Spinal cord (tissue), 10 donors: ENCODE measurements at places on chromosomes 5 and 9. TPM values are rescaled to one million over a fixed set of nuclear protein-coding genes. Genes with fewer than 3 reads are reported as not detected.

The TMEM232 gene
- 11.3 TPM for polyA plus RNA-seq

The PPIP5K2 gene
- 89.6 TPM for polyA plus RNA-seq

The DMGDH gene
- polyA plus RNA-seq = 3.7 TPM

The GNA14 gene
- 3.3 TPM for polyA plus RNA-seq

The VLDLR gene
- 32.7 TPM for polyA plus RNA-seq

The GPR21 gene
- 1.2 TPM for polyA plus RNA-seq

DNA sequence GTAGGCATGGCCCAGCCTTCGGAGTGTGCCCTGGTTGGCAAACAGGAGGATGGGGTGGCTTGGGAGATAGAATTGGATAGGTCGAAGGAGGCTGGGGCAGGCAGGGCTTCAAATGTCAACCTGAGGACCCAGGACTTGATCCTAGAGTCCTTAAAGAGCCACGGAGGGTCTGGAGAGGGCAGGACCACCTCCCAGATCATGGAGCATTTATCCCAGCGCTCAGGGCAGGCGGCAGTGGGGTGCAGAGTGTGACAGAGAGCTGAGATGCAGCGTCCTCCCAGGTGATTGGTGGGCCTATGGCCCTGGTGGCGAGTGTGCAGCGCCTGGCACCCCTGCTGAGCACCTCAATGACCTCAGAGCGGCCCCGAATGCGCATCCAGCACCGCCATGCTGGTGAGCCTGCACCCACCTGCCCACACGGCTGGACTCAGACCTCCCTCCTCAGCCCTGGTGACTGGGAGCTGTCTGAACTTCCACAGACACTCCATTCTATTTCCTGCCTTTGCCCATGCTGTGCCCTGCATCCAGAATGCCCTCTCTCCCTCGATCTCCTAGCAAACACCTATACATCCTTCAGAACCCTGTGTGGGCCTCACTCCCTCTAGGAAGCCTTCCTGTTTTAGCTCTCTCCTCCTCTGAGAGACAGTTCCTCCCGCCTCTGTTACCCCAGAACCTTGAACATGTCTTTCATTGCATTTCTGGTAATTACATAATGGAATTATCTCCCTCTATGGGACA, 6.3 kb downstream of the ADGRD2 start:
- H3K27me3 ChIP-seq = peaks cover 25% of the 10 kb centered on the region
- no peak overlapping the region for H3K4me3 ChIP-seq
- no peak for DNase-seq

GRCh38 chr9:36325081-36325828, 67.0 kb upstream of the GNE start:
- no peaks in the 10 kb centered on the region for H3K27me3 ChIP-seq
- H3K4me3 ChIP-seq = no peak overlapping the region
- H3K27ac ChIP-seq = no peak overlapping the region
- H3K36me3 ChIP-seq = no peaks in the 10 kb centered on the region
- peaks cover 7% of the 10 kb centered on the region for H3K4me1 ChIP-seq

DNA sequence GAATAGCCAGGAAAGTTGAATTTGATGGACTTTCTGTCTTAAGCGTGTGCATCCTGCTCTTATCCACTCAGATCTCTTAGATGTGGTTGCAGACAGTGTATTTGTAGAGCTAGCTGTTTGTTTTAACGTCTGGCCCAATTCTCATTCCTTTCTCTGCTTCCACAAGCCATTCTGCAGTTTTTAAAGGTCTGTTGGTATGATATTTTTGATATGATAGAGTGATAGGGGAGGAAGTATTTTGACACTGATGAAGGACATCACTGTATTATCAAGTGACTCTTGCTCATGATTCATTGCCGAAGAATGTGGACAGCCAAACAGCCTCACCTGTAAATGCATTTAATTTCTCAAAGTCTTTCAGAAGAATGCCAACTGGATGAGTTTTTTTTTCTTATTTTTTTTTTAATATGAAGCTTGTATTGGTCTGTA, 4.5 kb downstream of the TJP2 start:
- no peaks in the 10 kb centered on the region for H3K36me3 ChIP-seq
- peaks cover 12% of the 10 kb centered on the region for H3K4me1 ChIP-seq
- no peak overlapping the region for H3K4me3 ChIP-seq
- peaks cover 2% of the 10 kb centered on the region for H3K27me3 ChIP-seq

DNA sequence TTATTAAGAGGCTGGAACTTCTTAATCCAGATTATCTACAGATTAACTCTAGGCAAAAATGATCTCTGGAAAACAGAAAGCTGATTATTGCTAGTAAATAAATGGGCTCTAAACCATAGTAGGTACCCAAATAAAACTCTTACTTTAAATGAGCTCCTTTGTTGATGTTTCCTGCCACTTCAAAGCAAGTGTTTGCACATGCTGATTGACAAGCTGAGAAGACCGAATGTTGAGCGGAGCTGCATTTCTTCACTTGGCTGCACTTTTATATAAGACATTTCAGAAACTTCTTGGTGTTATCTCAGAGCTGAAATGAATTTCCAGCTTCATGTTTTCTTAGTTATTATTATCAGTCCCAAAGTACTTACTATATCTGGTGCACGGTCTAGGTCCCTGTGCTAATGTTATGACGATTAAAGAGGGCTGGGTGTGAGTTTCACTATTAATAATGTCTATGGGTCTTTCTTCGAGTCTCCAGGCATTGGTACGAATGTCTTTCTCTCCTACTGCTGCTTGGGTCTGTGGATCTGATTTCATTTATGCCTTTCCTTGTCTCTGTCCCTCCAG, 58.6 kb upstream of the CTXN3 start:
- no peak overlapping the region for H3K27ac ChIP-seq
- no peak overlapping the region for H3K4me3 ChIP-seq
- H3K36me3 ChIP-seq = no peaks in the 10 kb centered on the region
- H3K27me3 ChIP-seq = no peaks in the 10 kb centered on the region

- peaks cover 17% of the 10 kb centered on the region for H3K4me1 ChIP-seq
- no peaks in the 10 kb centered on the region for H3K36me3 ChIP-seq
- H3K4me3 ChIP-seq = no peak overlapping the region
- H3K27ac ChIP-seq = no peak overlapping the region
- no peak for DNase-seq
Measured at GRCh38 chr5:175700991-175701390, 43.1 kb downstream of the HRH2 start.

DNA sequence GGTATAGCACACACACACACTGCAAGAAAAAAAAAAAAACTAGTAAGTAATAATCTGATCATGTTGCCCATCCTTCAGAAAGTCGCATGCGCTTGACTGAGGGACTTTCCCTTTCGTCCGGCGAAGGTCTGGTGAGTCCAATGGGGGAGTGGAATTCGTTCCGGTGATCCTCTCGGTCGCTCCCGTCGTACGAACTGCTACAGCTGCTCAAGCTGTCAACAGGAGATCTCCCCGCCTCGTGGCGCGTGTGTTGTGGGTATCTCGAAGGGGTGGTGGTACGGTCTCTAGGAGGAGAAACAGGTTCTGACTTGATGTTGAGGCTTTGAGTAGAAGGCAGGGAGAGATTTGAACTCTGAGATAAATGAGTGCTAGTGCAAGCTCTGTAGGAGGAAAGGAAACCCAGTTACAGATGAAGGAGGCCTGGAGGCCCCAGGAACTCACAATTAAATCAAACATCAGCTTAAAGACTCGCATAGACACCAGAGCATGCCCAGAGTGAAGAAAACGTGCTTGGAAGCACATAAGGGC, 160.4 kb downstream of the MEF2C start:
- DNase-seq = no peak
- no peaks in the 10 kb centered on the region for H3K27me3 ChIP-seq
- H3K27ac ChIP-seq = no peak overlapping the region
- no peaks in the 10 kb centered on the region for H3K36me3 ChIP-seq
- H3K4me3 ChIP-seq = peak overlapping the region; percentile 14

- no peaks in the 10 kb centered on the region for H3K36me3 ChIP-seq
- H3K4me1 ChIP-seq = no peaks in the 10 kb centered on the region
- no peak for DNase-seq
- H3K27ac ChIP-seq = no peak overlapping the region
- no peak overlapping the region for H3K4me3 ChIP-seq
- H3K27me3 ChIP-seq = no peaks in the 10 kb centered on the region
Measured at GRCh38 chr5:141605523-141606277, 13.1 kb downstream of the DIAPH1 start.

DNA sequence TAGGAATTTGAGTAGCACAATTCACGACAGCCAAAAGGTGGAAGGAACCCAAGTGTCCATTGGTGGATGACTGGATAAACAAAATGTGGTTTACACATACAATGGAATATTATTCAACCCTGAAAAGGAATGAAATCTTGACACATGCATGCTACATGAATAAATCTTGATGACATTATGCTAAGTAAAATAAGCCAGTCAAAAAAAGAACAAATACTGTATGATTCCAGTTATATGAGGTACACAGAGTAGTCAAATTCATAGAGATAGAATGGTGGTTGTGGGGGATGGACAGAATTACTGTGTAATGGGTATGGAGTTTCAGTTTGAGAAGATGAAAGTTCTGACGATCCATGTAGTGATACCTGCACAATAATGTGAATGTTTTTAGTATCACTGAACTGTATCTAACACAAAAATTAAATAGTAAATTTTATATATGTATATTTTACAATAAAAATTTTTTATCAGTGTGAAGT, 117.7 kb upstream of the GNA14 start:
- H3K36me3 ChIP-seq = no peaks in the 10 kb centered on the region
- DNase-seq = no peak
- H3K27ac ChIP-seq = no peak overlapping the region
- H3K4me1 ChIP-seq = no peaks in the 10 kb centered on the region

- H3K27me3 ChIP-seq = no peaks in the 10 kb centered on the region
- H3K27ac ChIP-seq = no peak overlapping the region
- H3K4me3 ChIP-seq = no peak overlapping the region
- peaks cover 50% of the 10 kb centered on the region for H3K36me3 ChIP-seq
Measured at GRCh38 chr9:135914921-135915320, 7.6 kb upstream of the CAMSAP1 start.
